ENCODE measurements at places on chromosomes 6 and 20.

DNA sequence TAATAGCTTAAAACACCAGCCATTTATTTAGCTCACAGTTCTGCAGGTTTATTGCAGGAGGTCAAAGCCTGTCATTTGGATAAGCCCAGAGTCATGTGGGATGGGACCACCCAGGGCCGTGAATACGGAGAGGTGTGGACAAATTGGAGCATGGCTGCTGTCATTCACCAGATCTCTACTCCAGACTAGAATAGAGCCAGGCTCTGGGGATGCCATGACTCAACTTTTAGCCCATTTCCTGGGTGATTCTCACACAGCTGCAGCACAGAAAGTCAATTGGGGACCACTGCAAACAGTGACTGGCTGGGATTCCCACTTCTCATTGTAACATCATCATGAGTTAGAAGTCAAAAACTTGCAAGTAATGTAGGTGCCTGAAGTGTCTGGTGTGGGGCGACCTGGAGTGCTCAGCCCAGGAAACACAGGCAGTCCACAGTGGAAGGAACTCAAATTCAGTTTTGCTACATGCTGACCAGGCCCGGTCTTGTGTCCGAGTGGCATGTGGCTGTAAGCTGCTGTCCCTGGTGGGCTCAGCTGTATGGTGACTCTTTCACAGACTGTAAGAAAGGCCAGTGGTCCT, 174.3 kb downstream of the SCP2D1 start:
- DNase-seq, result no peak

- DNase-seq, result no peak
Observed at GRCh38 chr6:125123468-125124048, 30.0 kb upstream of the TPD52L1 start.

DNA sequence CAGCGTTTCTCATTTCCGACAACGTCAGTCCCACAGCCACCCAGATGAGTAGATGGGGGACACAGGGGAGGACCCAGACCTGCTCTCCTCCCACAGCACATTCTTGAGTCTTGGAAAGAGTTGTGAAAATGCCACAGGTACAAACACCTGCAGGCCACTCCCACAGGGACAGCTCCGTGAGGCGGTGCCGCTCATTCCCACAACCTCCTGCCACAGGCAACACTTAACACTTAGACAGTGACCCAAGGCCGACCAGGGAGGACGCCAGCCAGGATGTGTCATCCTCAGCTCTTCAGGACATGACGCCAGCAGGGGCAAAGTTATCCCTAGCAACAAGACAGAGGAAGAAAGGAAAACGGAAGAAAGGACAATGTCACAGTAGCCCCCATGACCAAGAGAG, 22.9 kb upstream of the HLA-B start:
- DNase-seq, result no peak

GRCh38 chr6:125749865-125750691, 646 bp downstream of the HEY2 start:
- no peak for DNase-seq

GRCh38 chr20:59289994-59290393, 10.4 kb upstream of the EDN3 start:
- DNase-seq, result no peak

GRCh38 chr6:7247828-7248227, 65.2 kb downstream of the SSR1 start:
- DNase-seq, result no peak

- DNase-seq, result no peak
Observed at GRCh38 chr20:24958506-24959385, 9.7 kb downstream of the CST7 start.

DNA sequence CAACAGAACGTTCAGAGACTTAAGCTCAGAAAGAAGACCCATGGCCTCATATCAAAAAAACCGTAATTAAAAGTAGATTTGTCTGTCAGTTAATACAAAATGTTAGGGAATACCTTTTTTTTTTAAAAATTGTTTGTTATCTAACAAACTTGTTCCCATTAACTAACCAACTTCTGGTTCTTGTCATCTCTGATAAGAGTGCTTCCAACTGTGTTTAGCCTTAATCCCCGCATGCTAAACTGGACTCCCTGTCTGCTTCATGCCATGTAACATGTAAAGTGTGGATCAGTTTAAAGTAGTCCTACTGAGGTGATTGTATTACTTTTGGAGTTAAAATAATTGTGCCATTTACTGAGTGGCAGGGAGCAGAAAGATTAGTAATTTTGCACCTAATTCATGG, 6.3 kb downstream of the JARID2 start:
- DNase-seq, result no peak

DNA sequence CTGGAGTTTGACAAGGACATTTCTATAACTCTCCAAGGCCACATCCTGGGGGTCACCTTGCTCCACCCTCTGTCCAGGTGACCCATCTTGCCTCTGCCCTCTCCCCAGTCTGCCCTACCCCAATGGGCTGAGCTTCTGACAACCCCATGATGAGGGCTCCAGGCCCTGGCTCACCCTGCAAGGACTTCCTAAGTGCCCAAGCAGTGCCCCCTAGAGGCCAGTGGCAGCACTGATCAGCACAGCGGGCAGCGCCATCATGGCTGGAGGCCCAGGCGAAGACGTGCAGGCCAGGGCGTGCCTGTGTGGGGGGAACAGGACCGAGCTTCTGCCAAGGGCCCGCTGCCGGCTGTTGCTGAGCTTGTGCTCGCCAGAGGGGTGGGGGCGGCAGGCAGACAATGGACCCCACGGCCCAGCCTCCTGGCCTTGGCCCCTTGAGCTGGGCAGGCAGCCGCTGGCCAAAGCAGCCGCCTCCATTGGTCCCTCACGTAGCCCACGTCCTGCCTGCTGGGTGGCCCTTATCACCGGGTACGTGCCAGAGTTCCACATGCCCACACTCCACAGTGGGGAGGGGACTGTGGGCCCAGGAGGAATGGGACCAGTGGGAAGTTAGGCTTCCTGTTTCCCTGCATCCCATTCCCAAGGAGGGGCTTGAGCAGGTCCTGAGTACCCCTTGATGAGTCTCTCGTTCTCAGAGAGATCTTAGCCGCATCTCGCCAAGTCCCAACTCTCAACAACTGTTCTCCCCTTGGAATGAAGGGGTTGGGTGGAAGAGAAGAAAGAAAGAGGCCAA, 64.3 kb downstream of the MRPL14 start:
- no peak for DNase-seq

- peak; percentile 48 for DNase-seq
Observed at GRCh38 chr6:30942338-30943060, 1.7 kb downstream of the MUCL3 start.

Measured in epithelial cell of proximal tubule (primary cell).